Uterus (tissue), 4 donors: ENCODE measurements at places on chromosomes 6 and 20. TPM values are rescaled to one million over a fixed set of nuclear protein-coding genes. Genes with fewer than 3 reads are reported as not detected.

The GSTA1 gene
- 0.90 TPM for total RNA-seq

The GRIK2 gene
- 13.1 TPM for total RNA-seq

The DDX43 gene
- not detected for total RNA-seq

The LY6G6F gene
- not detected for total RNA-seq

The NKX2-2 gene
- total RNA-seq: not detected

The MACROD2 gene
- total RNA-seq: 2.1 TPM

The PACSIN1 gene
- total RNA-seq: not detected

The NKAIN4 gene
- total RNA-seq: not detected

The PLEKHG1 gene
- 50.3 TPM for total RNA-seq

The GPR6 gene
- not detected for total RNA-seq

The ALDH5A1 gene
- 12.4 TPM for total RNA-seq

The C6orf52 gene
- total RNA-seq: not detected

The DEFB124 gene
- total RNA-seq: not detected

The BPIFB2 gene
- not detected for total RNA-seq

The MYB gene
- 0.59 TPM for total RNA-seq

The ULBP2 gene
- total RNA-seq: not detected

The OARD1 gene
- 21.9 TPM for total RNA-seq
